ENCODE measurements at places on chromosomes 7 and 10. TPM values are rescaled to one million over a fixed set of nuclear protein-coding genes. Genes with fewer than 3 reads are reported as not detected.

Gene NODAL
- 0.48 TPM for total RNA-seq

Gene TMEM178B
- total RNA-seq: 4.0 TPM

Gene IL6
- total RNA-seq: not detected

Gene EGFR
- total RNA-seq: 101 TPM

Gene ALOX5
- total RNA-seq: 4.1 TPM

All from esophagus mucosa (tissue), 1 donor.